Stimulated activated CD8-positive, alpha-beta memory T cell treated with anti-CD3 and anti-CD28 coated beads, Interleukin-7, amount 100 ng/mL, for 1 hour (primary cell): ENCODE measurements at places on chromosomes 4 and X.

- DNase-seq = no peak
These were observed 114.4 kb downstream of the WDFY3 start for GRCh38 chr4:84852081-84852480.

DNA sequence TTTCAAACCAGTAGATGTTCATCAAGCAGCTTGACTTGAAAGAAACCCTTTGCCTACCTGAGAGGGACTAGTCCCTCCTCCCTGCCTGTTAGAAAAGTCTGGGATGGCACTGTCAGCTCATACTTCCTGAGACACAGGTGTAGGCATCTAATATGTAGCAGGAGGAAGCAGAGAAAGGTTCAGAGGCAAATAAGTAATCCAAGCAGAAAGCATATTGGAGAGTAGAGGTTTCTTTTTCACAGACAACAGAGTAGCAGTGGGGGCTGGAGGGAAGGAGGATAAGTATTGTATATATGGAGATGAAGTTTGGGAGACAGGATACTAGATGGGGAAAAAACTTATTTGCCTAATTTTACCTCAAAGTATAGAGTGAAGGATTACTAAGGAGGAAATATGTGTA is 81.5 kb downstream of the FNIP2 start:
- DNase-seq = no peak

GRCh38 chrX:50068285-50068563 is 132.6 kb downstream of the AKAP4 start:
- no peak for DNase-seq

GRCh38 chr4:185640811-185641675 is 105.7 kb upstream of the PDLIM3 start:
- DNase-seq = no peak

DNA sequence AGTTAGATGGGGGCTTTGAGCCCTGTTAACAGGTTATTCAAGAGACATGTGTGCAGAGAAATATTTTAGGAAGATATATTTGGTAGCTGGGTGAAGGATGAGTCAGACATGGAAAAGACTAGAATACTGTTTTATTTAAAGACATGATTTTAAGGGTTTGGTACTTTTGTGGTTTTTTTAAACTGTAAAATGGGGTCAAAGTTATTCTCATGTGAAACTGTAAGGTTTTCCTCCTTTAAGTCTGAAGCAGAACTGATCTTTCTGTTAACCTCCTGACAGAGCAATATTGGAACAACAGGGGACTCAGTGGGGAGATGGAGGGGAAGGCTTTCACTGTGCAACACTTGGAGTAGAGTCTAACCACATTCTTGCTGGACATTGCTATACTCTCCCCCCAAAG is 112.4 kb upstream of the LSM6 start:
- no peak for DNase-seq

DNA sequence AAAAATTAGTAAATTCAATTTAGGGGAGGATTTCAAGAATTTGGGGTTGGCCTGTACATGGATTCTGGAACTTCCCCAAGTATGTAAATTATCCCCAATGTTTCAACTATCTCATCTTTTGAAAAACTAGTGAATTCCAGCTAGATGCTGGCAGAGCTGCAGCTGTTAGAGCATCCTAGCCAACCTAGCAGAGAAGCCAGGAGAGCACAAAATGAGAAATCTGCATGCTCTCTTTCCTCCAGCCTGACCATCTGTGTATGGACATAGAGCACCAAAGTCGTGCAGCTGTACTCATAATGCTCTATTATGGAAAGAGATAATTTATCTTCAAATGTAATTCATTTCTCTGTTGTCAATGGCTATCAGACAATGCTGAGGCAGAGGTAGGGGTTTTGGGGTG is 1217.7 kb downstream of the PCDH19 start:
- DNase-seq = no peak

DNA sequence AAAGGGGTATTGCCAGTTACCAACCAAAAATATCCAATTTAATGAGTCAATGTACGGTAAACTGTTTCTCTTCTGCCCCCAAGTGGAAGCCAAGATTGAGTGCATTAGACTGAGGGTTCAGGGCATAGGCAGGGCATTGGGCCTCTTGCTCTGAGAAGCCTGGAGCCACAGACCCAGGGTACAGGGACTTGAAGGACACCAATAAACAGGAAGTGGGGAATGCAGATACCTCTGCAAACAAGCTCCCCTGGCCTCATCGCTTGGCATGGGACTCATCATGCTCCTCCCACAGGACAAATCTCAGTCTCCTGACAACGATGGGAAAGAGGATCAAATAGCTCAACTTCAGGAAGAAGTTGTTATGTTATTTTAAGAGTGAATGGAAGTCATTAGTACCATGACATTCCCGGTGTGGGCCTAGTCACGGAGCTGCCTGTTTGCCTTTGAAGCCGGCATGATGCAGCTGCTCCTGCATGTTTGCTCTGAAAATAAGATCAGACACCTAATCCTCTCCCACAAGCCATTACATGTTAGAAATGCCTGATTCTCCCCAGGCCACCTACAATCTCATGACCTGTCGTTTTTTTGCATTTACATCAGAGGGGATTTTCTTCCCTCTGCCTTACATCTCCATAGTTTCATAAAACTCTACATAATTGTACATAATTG is 224.2 kb downstream of the RCHY1 start:
- DNase-seq = no peak

- no peak for DNase-seq
These were observed 32.3 kb upstream of the IRF2 start for GRCh38 chr4:184506527-184507121.

- DNase-seq = no peak
These were observed 273.2 kb downstream of the IL15 start for GRCh38 chr4:141909541-141909940.

DNA sequence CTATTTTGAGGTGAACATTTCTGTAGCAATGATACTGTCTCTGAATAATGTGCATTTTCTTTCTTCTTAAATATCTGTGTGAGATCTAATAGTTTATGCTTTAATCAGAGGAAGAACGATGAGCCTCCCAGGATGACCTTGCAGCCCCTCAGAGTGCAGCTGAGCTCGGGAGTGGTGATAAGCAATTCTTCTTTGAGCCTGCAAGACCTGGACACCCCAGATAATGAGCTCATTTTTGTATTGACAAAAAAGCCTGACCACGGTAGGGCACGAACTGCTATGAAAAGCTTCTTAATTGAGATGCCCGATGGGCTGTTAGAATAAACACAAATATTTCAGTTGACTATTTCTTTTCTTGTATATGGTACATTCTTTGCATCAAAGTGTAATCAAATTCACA is 105.0 kb upstream of the ANXA3 start:
- DNase-seq = no peak

GRCh38 chr4:137531986-137532868 is at the start of gene PCDH18:
PCDH18 (minus strand) TSS chr4:137532494; CDS start chr4:137532088, 406 bp downstream.
- no peak for DNase-seq

- no peak for DNase-seq
These were observed 145.5 kb downstream of the TSPAN5 start for GRCh38 chr4:98512918-98513317.

GRCh38 chr4:18314731-18315130 is 293.2 kb upstream of the LCORL start:
- DNase-seq = no peak

GRCh38 chr4:32778025-32778424 is 2057.9 kb downstream of the PCDH7 start:
- no peak for DNase-seq

- DNase-seq = no peak
These were observed 10.8 kb downstream of the UCP1 start for GRCh38 chr4:140557831-140558435.

DNA sequence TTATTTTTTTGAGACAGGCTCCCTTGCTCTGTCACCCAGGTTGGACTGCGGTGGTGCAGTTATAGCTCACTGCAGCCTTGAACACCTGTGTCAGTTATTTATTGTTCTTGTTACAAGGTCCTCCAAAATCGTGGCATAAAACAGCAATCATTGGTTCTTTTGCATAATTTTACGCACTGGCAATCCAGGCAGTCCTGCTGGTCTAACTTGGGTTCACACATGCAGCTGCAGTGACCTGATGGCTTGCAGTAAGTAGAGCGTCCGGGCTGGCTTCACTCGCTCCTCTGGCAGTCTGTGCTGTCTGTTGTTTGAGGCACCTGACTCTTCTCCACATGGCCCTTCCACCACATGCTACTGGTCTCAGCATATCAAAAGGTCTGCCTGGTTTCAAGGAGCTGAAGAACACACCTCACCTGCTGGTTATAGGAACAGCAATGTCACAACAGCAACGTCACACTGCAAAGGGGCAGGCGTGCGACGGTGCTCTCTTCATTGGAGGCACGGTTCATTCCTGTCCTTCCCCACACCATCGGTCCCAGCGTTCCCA is 894.6 kb downstream of the TRIML1 start:
- DNase-seq = no peak

DNA sequence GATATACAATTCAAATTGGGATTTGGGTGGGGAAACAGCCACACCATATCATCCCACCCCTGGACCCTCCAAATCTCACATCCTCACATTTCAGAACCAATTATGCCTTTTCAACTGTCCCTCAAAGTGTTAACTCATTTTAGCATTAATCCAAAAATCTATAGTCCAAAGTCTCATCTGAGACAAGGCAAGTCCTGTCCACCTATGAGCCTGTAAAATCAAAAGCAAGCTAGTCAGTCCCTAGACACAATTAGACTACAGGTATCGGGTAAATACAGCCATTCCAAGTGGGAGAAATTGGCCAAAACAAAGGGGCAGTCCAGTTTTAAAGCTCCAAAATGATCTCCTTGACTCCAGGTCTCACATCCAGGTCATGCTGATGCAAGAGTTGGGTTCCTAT is 128.0 kb downstream of the NBDY start:
- DNase-seq = no peak

DNA sequence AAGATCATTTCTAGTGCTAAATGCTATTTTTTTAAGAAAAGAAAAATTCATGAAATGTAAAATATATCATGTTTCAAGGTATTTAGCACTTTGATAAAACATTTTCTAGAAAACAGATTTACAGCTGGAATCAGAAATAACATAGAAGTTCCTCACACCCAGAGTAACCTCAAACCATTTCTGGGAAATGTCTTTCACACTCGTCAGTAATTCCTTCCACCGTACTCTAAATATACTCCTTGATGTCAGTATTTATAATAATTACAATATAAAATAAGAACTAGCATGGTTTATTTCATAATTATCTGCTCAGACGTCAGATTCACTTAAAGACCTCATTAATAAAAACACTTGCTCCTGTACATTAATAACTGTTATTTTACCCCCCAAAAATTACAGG is 103.9 kb downstream of the ADGRA3 start:
- no peak for DNase-seq

- DNase-seq = no peak
These were observed 1.6 kb upstream of the UNC5C start for GRCh38 chr4:95550115-95550987.

DNA sequence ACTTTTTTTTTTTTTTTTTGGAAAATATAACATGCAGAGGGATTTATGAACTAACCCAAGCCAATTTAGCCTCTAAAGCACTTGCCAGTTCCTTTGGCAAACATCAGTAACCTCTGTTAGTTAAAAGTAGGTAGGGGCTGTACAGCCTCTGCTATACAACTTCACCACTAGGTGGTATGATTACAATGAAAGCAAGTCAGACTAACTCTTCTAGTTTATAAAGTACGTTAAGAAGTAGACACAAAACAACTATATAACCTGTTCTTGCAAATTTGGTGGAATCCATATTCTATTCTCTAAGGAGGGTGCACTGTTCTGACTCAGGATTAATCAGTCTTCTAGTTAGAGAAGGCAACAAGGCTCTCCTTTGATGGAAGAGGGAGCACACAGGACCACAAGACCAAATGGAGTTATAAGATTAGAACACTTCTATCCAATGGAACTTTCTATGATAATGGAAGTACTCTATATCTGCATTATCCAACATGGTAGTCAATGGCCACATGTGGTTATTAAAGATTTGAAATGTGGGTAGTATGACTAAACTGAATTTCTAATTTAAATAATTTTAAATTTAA is 12.8 kb downstream of the AIMP1 start:
- DNase-seq = no peak
